Fibroblast of lung (primary cell): ENCODE measurements at places on chromosomes 7 and 10. TPM values are rescaled to one million over a fixed set of nuclear protein-coding genes. Genes with fewer than 3 reads are reported as not detected.
A peak's percentile ranks its signal among the peaks of the same experiment; 100 is the strongest.

DNA sequence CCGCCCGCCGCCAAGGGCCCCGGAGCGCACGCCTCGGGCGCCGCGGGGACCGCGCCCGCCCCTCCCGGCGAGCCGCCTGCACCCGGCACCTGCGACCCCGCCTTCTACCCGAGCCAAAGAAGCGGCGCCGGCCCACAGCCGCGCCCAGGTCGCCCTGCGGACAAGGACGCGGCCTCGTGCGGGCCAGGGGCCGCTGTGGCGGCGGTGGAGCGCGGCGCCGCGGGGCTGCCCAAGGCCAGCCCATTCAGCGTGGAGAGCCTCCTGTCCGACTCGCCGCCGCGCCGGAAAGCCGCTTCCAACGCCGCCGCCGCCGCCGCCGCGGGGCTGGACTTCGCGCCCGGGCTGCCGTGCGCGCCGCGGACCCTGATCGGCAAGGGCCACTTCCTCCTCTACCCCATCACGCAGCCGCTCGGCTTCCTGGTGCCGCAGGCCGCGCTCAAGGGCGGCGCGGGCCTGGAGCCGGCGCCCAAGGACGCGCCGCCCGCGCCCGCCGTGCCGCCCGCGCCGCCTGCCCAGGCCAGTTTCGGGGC, 3.5 kb downstream of the UNCX start:
- DNase-seq = no peak
- H3K27me3 ChIP-seq = peaks cover 66% of the 10 kb centered on the region
- H3K4me1 ChIP-seq = no peaks in the 10 kb centered on the region

GRCh38 chr10:71083716-71083975, 128.7 kb upstream of the UNC5B start:
- no peaks in the 10 kb centered on the region for H3K27me3 ChIP-seq
- no peak overlapping the region for H3K4me3 ChIP-seq
- no peaks in the 10 kb centered on the region for H3K4me1 ChIP-seq
- DNase-seq = no peak
- H3K36me3 ChIP-seq = no peaks in the 10 kb centered on the region
- no peak overlapping the region for H3K27ac ChIP-seq

DNA sequence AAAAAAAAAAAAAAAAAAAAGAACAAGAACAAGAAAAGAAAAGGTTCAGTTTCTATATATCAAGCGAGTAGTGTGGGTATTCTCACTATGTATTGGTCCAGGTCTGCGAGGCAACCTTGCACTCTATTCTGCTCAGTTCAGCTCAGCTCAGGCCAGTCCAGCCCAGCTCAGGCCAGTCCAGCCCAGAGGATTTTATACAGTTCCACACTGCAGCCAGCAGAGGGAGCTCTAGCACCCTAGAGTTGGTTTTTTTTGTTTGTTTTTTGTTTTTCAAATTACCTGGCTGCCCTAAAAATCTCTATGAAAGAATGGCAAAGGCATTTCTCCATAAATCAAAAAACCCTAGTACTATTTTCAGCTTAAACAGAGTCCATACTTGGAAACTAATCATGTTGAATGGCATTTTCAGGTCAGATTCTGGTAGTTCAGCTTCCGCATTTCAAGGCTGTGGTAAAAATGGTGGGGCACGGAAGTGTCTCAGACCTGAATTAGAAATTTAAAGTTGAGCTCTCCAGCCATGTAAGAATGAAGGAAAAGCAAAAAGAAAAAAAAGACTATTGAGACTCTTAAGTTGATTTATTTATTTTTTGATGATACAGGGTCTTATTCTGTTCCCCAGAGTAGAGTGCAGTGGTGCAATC, 55.2 kb upstream of the GSDME start:
- peak; percentile 50 for DNase-seq
- peaks cover 4% of the 10 kb centered on the region for H3K36me3 ChIP-seq
- peak overlapping the region; percentile 6 for H3K27ac ChIP-seq
- H3K4me1 ChIP-seq = no peaks in the 10 kb centered on the region

- no peaks in the 10 kb centered on the region for H3K27me3 ChIP-seq
- no peak overlapping the region for H3K4me3 ChIP-seq
- peak; percentile 36 for DNase-seq
- no peak overlapping the region for H3K27ac ChIP-seq
- H3K36me3 ChIP-seq = no peaks in the 10 kb centered on the region
These were observed 291.5 kb upstream of the ZNF32 start for GRCh38 chr10:43939939-43940820.

- no peak overlapping the region for H3K4me3 ChIP-seq
- H3K36me3 ChIP-seq = no peaks in the 10 kb centered on the region
- no peaks in the 10 kb centered on the region for H3K4me1 ChIP-seq
- DNase-seq = peak; percentile 77
- H3K27ac ChIP-seq = no peak overlapping the region
These were observed 209.7 kb upstream of the TMEM196 start for GRCh38 chr7:19982841-19983835.

DNA sequence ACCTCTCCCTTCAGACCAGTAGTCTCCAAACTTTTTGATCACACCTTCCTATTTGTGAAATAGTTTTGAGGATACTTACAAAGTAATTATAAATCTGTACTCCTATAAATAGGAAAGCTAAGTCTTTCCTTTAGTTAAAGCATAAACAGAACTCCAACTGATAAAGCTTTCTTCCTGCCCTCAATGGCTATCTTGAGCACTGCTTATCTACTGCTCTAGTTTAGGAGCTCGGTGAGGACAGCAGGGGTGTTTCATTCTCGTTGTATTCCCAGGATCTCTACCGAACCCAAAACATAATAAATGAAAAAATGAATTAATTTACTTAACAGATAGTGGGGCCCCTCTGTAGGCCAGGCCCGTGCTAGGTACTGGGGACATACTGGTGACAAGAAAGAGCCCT, 17.7 kb downstream of the SORBS1 start:
- H3K4me3 ChIP-seq = no peak overlapping the region
- H3K27me3 ChIP-seq = no peaks in the 10 kb centered on the region
- H3K36me3 ChIP-seq = no peaks in the 10 kb centered on the region
- H3K27ac ChIP-seq = no peak overlapping the region

DNA sequence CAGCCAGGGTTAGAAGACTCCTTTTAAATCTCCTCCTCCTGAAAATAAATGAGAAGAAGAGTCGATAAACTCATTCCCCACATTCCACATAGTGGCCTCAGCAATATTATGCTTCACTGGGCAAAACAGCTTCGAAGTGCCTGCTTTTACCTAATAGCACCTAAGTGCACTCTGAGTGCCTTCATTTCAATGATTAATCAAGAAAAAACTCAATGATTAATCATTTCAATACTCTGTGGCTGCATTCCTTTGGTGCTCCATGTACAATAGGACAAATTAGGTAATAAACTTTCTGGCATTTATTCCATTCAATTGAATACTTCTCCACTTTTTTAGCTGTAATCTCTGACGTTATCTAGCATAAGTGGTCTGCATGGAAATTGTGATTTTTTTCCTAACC, 174.6 kb downstream of the CCDC71L start:
- H3K27me3 ChIP-seq = no peaks in the 10 kb centered on the region
- H3K36me3 ChIP-seq = no peaks in the 10 kb centered on the region
- H3K4me3 ChIP-seq = no peak overlapping the region
- peak; percentile 96 for DNase-seq
- H3K27ac ChIP-seq = peak overlapping the region; percentile 45

- no peaks in the 10 kb centered on the region for H3K27me3 ChIP-seq
- H3K4me1 ChIP-seq = no peaks in the 10 kb centered on the region
- DNase-seq = no peak
- H3K4me3 ChIP-seq = no peak overlapping the region
- H3K27ac ChIP-seq = no peak overlapping the region
These were observed 1.8 kb downstream of the TDRD1 start for GRCh38 chr10:114180937-114181336.

GRCh38 chr10:71391701-71392100, 5.0 kb upstream of the CDH23 start:
- peaks cover 26% of the 10 kb centered on the region for H3K27me3 ChIP-seq
- no peaks in the 10 kb centered on the region for H3K4me1 ChIP-seq
- H3K36me3 ChIP-seq = no peaks in the 10 kb centered on the region
- H3K4me3 ChIP-seq = no peak overlapping the region
- no peak overlapping the region for H3K27ac ChIP-seq

DNA sequence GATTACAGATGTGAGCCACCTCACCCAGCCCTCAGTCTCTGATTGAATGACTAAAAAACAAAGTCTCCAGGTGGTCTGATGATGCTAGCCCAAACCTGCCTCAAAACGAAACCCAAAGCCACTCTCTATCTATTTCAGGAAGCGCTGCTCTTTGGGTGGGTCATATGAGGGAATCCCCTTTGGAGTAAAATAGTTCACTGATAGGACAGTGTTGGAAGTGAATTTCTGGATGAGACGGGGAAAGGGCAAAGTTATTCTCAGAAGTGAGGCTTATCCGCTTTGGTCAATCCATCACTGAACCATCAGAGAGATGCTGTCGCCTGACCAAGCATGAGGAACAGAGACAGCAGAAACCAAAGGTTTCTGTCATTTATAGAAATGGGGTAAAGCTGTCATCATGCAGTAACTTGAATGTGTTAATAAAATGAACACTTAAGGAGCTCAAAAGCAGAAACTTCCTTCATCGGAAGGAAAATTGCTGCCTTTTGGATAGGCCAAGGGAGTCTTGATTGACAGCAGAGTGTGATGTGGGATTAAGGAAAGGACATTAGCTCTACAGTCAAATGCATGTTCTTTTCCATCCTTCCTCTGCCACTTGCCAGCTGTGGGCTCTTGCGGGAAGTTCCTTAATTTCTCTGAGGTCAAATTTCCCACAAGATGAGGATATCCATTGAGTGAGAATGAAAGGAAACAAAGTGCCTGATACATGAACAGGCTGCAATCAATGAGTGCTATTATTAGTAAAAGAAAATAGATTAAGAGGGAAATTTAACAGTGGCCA, 64.9 kb upstream of the C1QL3 start:
- H3K27ac ChIP-seq = no peak overlapping the region
- H3K4me1 ChIP-seq = no peaks in the 10 kb centered on the region
- no peak for DNase-seq
- no peaks in the 10 kb centered on the region for H3K36me3 ChIP-seq
- H3K27me3 ChIP-seq = no peaks in the 10 kb centered on the region
- H3K4me3 ChIP-seq = no peak overlapping the region

DNA sequence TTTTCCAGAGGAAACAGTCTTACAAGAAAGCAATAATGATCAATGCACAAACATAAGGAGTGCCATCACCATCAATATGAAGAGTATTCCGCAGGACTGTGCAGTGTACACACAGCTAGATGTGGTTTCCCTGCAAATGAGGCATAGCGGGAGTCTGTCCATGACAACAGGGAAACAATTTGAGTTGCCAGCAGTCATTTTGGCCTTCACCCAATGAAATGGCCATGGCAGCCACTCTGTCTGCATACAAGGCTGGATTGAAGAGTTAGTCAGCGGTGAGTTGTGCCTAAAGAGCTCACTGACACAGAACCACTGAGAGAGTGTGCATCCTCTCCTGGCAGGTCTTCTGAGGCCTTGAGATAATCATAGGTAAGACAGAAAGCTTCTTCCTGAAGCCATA, 303.3 kb downstream of the IPMK start:
- no peaks in the 10 kb centered on the region for H3K4me1 ChIP-seq
- peak; percentile 93 for DNase-seq
- H3K27me3 ChIP-seq = no peaks in the 10 kb centered on the region
- H3K4me3 ChIP-seq = no peak overlapping the region
- H3K36me3 ChIP-seq = no peaks in the 10 kb centered on the region

DNA sequence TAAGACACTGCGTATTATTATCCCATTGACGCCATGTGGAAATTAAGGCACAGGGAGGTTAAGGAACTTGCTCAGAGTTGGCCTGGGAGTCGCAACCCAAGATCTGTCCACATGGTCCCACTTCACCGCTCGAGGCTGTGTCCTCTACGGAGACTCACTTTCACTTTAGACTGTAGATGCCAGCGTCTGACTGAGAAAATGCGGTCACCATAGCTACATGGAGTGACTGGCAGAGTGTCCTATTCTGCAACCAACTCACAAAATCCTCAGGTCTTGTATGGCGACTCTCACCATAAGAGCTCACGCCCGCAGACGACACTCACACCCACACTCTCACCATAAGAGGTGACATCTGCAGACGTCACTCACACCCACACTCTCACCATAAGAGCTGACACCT, 257.9 kb downstream of the PTPRN2 start:
- no peaks in the 10 kb centered on the region for H3K27me3 ChIP-seq
- H3K4me1 ChIP-seq = no peaks in the 10 kb centered on the region
- no peak overlapping the region for H3K4me3 ChIP-seq

GRCh38 chr10:58773341-58773740, 260.7 kb downstream of the BICC1 start:
- H3K27me3 ChIP-seq = no peaks in the 10 kb centered on the region
- no peak overlapping the region for H3K27ac ChIP-seq
- H3K36me3 ChIP-seq = no peaks in the 10 kb centered on the region
- DNase-seq = peak; percentile 13
- H3K4me1 ChIP-seq = peaks cover 8% of the 10 kb centered on the region

- H3K27me3 ChIP-seq = no peaks in the 10 kb centered on the region
- DNase-seq = no peak
- no peaks in the 10 kb centered on the region for H3K4me1 ChIP-seq
- H3K36me3 ChIP-seq = no peaks in the 10 kb centered on the region
These were observed 82.4 kb downstream of the CREM start for GRCh38 chr10:35208949-35209613.

DNA sequence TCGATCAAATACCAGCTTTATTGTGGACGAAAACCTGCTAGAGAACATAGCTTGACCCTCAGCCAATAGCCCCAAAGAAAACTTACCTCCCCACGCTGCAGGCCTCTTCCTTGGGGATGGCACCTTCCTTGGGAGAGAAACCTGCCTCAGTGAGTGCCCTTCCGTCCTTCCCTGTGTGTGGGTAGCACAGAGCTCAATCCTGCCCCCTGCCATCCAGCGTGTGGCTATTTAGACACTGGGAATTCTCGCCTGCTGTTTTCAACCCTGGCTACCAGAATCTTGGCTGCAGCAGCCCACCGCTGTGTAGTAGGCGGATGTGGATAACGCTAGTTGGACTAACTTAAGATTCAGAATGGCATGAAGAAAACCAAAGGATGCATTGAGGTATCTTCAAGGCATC, 238.2 kb downstream of the TEX36 start:
- H3K36me3 ChIP-seq = no peaks in the 10 kb centered on the region
- H3K27me3 ChIP-seq = no peaks in the 10 kb centered on the region
- H3K27ac ChIP-seq = no peak overlapping the region
- no peak overlapping the region for H3K4me3 ChIP-seq

Gene FAM25C
- not detected in 2 replicates for total RNA-seq

Gene TSPAN15
- 1.8 and 2.6 TPM in 2 replicates for total RNA-seq

Gene CALHM2
- 31.6 and 35.8 TPM in 2 replicates for total RNA-seq

Gene EVX1
- not detected in 2 replicates for total RNA-seq
